ENCODE measurements at places on chromosomes 16 and 17.

- no peak for DNase-seq
Observed at GRCh38 chr16:78686601-78687000, 587.1 kb downstream of the WWOX start.

- DNase-seq, result no peak
Observed at GRCh38 chr17:49631496-49631895, 46.4 kb downstream of the SPOP start.

- DNase-seq, result no peak
Observed at GRCh38 chr17:6498356-6498755, 54.1 kb downstream of the PIMREG start.

DNA sequence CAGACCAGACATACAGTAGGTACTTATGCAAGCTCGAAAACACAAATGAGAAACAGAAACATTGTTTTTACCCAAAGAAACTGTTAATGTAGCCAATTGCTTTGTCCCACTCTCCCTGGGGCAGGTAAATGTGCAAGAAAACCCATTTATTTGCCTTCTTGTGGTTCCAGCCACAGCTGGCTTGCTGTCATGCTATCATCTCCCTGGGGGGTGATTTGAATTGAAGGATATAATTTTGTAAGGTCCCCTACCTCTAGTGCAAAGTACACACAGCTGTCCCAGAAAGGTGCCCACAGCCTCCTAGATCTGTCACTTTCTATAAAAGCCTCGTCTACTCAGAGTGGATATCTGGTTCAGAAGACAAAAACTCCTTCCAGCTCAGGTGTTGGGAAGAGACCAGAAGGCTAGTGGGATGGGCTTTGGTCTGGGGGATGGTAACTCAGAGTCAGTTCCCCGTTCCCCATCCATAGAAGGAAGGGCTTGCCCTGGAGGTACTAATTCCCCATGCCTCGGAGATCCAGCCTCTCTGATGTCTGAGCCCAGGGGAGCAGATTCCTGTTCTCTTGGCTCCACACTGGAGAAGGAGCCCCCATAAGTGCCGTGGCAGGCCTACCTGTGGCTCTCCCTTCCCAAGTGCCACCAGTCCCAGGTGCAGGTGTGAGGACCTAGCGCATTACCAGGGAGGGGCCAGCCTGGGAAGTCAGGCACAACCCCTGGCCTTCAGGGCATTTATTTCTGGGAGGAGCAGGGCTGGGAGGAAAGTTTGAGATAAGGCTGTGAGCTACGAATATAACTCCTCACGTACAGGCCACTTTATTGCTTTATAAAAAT lies 2.4 kb upstream of the PRR15L start:
- DNase-seq, result no peak

DNA sequence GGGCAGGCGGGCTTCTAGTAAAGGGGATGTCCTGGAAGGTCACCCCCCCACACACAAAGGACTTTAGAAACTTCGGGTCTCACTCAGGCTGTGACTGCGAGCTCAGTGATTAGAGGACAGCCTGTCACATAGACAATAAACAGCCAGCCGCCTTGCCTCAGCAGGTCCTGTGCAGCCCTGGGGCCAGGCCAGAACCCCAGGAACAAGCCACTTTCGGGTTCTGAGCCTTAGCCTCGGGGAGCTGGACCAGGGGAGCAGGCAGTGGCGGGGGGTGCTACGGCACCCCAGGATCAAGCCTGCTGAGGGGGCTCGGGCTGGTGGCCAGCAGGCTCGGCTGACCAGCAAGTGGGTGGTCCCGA lies 1.1 kb downstream of the GAS7 start:
- no peak for DNase-seq

Data from T-helper 2 cell (primary cell).